ENCODE measurements at places on chromosomes 4 and X.
A peak's percentile ranks its signal among the peaks of the same experiment; 100 is the strongest.

DNA sequence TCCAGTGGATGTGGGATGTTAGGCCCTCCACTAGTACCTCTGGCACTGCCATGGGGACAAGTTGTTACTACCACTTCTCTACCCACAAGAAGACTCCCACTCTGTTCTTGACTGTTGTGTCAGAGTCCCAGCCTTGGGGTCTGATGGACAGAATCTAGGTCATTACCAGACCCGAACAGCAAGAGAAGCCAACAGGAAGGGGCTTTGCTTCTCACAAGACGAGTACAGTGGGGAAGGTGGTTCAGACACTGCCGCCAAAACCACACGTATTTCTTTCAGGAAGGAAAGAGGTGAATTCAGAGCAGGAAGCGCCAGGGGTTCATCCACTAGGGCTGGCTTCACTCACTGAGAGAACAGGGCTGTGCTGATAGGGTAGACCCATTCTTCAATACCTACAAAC lies 161.3 kb upstream of the KIT start:
- no peak for DNase-seq

GRCh38 chr4:113317523-113317922 lies 268.1 kb downstream of the ANK2 start:
- DNase-seq = no peak

- no peak for DNase-seq
Observed at GRCh38 chr4:99447079-99447478, 11.9 kb upstream of the ADH7 start.

- no peak for DNase-seq
Observed at GRCh38 chrX:44244008-44244407, 99.5 kb downstream of the EFHC2 start.

GRCh38 chr4:37828843-37829242 lies 2.4 kb downstream of the PGM2 start:
- no peak for DNase-seq

DNA sequence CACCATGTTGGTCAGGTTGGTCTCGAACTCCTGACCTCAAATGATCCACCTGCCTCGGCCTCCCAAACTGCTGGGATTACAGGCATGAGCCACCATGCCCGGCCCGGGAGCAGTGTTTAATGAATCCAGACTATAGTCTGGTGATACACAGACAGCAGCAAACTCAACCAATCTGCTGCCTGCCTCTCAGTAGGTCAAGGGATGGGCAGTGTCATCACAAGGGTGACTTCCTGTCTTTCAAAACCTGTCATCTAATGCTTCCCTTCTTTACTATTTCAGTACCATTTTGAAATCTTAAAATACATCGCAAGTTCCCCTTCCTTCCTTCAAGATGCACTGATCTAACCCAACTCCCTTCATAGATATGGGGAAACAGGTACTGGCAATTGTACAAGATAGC lies 8.4 kb downstream of the RPL39 start:
- DNase-seq = no peak

- DNase-seq = no peak
Observed at GRCh38 chr4:25696409-25696808, 40.8 kb downstream of the SLC34A2 start.

- no peak for DNase-seq
Observed at GRCh38 chrX:100647739-100648138, 3.7 kb downstream of the SRPX2 start.

GRCh38 chrX:105282077-105282476 lies 61.6 kb upstream of the TEX13A start:
- DNase-seq = no peak

- peak; percentile 52 for DNase-seq
Observed at GRCh38 chrX:65587616-65588526, 53.3 kb upstream of the LAS1L start.

GRCh38 chr4:185656467-185656931 lies 121.2 kb upstream of the PDLIM3 start:
- DNase-seq = peak; percentile 35

GRCh38 chr4:109078724-109079123 lies 223.7 kb downstream of the COL25A1 start:
- DNase-seq = no peak

DNA sequence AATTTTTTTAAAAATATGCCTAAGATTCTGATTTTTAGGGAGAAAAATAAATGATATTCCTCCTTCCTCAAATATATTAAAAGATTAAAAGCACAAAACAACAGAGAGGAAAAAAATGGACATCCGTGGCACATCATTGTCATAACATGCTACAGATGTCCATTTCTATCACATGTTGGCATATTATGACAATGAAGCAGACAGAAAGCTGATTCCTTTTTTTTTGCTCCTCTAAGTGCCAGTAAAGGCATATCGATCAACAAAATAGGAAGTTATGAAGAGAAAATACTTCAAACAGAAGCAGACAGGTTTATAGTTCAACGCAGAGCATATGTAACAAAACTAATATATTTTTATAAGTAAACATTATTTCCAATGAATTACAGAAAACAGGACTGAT lies 11.2 kb downstream of the KLHL8 start:
- DNase-seq = no peak

GRCh38 chr4:58871509-58871908 lies 1761.3 kb upstream of the IGFBP7 start:
- DNase-seq = no peak

DNA sequence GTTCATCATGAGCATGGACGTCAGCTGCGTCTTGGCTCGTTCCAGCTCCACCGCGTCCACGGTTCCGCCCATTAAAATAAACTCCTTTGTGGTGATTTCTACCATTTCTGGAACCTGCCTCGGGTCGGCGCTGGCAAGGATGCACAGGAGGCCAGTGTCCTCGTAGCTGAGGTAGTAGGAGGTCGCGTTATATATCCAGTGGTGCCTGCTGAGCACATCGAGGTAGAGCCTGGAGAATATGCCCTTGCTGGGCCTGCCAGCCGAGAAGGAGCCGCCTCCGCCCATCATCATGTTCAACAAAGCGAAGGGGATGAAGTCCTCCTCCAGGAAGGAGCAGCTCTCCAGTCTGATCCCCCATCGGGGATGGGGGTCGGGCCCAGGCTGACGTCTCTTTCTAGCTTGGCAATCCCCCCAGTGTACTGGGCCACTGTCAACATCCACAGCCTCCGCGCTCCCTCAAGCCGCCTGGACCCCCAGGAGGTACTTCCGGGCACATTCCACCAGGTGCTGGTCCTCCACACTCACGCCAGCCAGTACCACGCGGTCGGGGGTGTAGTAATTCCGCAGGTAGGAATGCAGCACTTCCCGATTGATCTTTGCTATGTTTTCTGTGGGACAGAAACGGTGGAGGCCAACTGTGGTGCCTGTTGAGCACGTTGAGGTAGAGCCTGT lies 120.9 kb upstream of the GRID2 start:
- DNase-seq = no peak

GRCh38 chr4:83108101-83108861 lies 6.2 kb downstream of the PLAC8 start:
- DNase-seq = no peak

GRCh38 chr4:107896158-107896645 lies 35.1 kb upstream of the CYP2U1 start:
- DNase-seq = no peak

DNA sequence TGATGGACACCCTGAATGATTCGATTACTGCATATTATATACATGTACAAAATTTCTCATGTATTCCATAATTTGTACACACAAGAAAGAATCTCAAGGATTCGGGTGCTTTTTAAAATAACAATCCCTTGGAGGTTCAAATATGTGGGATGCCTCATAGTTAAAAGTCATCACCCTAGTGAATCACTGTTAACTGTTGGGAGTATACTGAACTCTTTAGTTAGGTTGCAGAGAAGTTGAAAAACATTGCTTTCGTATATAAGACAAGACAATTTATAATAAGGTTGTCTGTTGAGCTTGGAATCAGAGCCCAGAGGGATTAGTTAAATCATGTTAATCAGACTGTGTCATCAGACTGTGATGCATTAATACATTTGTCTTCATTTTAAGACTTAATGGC lies 15.6 kb downstream of the DCK start:
- no peak for DNase-seq

DNA sequence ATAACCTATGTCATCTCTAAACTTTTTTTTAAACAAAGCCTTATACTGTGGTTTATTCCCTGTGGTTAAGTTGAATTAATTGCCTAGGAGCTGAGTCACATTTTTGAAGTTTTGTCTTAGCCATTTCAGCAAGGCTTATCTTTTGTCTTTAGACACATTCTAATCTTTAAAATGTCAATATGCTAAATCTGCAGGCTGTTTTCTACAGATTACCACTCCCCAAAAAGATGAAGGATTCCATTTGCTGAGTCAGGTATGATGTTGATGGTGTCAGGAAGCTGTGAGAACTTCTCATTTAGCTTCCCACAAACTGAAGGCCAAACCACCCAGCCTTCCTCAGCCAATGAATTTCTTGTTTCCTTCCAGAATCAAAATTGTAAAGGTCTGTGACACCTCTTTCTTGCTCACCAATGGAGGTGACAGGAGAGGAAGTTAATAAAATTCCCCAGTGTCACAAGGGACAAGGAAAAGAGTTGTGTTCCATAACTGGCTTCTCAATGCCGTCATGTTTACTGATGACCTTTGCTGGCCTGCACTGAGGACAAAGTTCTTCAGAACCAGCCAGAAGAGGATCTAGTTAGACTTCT lies 3.7 kb upstream of the CXCL6 start:
- DNase-seq = no peak

DNA sequence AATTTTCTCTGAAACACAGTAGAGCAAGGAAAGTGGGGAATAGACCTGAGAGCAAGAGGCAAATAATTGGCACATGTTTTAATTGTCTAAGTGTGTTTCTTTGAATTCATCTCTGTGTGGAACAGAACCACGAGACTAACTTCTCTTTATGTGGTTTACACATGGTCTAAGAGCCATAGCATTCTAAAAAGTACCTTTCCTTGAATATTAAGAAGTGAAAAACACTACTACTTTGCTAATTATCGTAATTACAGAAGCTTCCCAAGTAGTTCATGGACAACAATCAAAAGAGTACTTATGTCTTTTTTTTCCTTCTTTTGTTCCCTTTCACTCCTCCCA lies 2.9 kb upstream of the CYBB start:
- no peak for DNase-seq

GRCh38 chr4:70614184-70614555 lies 14.4 kb upstream of the ENAM start:
- DNase-seq = no peak

DNA sequence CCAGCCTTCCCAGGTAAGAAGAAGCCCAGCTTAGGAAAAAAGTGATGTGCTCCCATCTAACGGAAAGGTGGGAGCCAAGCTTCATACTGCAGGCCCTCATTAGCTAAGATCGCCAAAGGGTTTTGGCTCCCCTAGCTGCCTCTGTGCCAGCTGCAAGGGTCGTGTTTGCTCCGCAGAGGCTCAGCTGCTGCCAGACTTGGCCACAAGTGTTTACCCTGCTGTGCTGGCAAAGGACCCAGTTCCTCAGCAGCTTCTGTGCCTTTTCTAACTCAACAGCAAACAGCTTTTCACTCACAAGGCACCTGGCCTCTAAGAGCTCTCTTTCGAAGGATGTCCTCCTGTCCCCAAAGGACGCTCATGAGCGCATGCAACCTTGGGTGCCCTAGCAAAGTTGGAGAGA lies 12.2 kb upstream of the VMA21 start:
- DNase-seq = no peak

- no peak for DNase-seq
Observed at GRCh38 chr4:100517864-100518341, at the start of gene EMCN. EMCN (minus strand) TSS chr4:100518022; CDS start chr4:100517914, 108 bp downstream.

GRCh38 chr4:156523991-156524390 lies 447.6 kb downstream of the PDGFC start:
- no peak for DNase-seq

GRCh38 chrX:44036336-44036735 lies 63.1 kb upstream of the NDP start:
- no peak for DNase-seq

DNA sequence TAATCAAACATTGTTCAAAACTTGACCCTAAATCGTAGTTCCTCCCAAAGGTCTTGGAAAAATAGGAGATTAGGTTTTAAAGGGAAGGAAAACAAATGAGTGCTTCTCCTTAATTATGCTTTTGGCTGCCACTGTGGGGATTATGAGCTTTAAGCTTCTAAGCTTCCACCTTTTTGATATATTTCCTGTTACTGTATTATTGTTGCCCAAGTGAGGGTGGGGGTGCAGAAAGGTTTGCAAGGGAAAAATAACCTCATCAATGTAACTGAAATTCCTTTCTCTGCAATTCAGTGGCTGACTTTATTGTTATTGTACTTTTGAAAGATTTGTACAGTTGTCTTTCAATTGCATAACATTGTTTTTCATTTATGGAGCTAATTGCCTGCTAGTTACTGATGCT lies 285.1 kb downstream of the FRMPD4 start:
- no peak for DNase-seq

- DNase-seq = no peak
Observed at GRCh38 chrX:17670874-17671273, 66.4 kb upstream of the SCML1 start.

DNA sequence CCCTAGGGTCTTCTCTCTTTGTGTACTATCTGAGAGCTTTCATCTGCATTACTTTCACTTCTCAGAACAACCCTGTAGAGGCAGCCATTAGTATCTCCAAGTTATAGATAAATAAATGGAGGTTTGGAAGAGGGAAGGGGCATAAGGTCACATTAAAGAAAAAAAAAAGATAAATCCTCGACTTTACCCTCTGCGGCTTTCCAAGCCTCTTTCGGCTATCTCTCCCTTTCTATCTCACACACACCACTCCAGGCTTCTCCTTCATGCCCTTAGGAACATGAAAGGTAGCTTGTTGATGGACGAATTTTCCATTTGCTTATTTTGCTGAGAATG lies 660 bp upstream of the ARHGEF9 start:
- no peak for DNase-seq

- DNase-seq = no peak
Observed at GRCh38 chrX:27746516-27746915, 61.3 kb upstream of the MAGEB10 start.

DNA sequence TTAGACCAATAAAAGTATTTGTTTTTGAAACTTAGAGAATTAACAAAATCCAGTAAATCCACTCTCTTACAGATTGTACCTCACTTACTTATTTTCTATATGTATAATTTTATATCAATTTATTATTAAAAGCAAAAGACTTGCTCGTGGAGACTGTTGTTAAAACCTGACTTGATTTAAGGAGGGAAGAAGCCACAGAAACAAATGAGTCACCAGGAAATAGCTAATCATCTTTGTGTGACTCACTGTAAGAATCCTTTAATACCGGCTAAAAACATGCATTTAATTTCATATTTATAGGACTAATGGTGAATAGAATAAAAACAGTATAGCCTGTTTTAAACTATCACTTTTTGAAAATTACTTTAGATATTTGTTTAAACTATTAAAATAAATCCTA lies 29.9 kb upstream of the UBE2NL start:
- DNase-seq = no peak

Measured in posterior cingulate gyrus (tissue), 11 donors.